Psoas muscle (tissue), 8 donors: ENCODE measurements at places on chromosomes 2 and 18. TPM values are rescaled to one million over a fixed set of nuclear protein-coding genes. Genes with fewer than 3 reads are reported as not detected.

GRCh38 chr18:23864624-23865023, 149.9 kb upstream of the TTC39C start:
- no peak for DNase-seq

GPR45 gene
- not detected for total RNA-seq

DNA sequence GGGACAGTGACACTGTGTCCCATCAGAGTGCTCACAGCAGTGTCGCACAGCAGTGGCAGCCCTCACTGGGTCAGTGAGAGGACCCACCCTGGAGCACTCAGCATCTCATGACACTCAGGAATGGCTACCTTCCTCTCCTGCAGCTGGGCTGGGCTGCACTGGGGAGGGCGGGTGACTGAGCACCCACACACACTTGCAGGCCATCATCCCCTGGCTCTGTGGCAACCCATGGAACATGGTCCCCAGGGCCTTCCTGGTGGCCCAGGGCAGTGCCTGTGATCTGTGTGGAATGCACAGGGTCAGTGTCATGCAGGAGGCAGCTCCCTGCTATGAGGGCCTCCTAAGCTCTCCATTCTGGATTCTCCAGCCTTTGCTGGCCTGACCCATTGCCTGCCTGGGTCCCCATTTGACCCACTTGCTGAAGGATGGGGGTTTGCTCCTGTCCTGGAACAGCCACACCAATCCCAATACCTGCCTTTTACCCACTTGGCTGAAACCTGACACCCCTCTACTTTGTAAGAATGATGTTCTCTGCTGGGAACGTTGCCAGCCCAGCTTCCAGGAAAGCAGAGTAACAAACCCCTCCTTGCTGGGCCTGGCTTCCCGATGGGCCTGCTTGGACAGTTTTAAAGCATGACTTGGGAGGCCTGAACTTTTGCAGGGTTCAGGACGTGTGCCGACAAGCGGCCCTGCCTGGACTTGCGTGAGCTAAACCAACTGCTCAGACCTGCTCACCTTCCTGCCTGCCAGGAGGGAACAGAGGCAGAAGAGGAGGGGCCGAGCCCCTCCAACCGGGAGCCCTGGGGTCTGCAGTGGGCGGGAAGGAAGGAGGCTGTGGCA, 13.7 kb downstream of the HS6ST1 start:
- DNase-seq: peak; percentile 87

DNA sequence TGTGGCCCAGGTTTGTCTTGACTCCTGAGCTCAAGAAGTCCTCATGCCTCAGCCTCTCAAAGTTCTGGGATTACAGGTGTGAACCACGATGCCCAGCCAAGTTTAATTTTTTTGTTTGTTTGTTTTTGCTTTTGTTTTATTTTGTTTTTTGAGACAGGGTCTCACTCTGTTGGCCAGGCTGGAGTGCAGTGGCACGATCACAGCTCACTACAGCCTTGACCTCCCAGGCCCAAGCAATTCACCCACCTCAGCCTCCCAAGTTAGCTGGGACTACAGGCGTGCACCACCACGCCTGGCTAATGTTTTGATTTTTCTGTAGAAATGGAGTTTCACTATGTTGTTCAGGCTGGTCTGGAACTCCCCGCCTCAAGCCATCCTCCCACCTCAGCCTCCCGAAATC, 29.4 kb upstream of the RAB1A start:
- DNase-seq: no peak

- no peak for DNase-seq
Observed at GRCh38 chr2:133633881-133634409, 65.7 kb upstream of the NCKAP5 start.

LYG2 gene
- not detected for total RNA-seq

GRCh38 chr2:186806591-186806990, 42.4 kb downstream of the ZSWIM2 start:
- no peak for DNase-seq

DNA sequence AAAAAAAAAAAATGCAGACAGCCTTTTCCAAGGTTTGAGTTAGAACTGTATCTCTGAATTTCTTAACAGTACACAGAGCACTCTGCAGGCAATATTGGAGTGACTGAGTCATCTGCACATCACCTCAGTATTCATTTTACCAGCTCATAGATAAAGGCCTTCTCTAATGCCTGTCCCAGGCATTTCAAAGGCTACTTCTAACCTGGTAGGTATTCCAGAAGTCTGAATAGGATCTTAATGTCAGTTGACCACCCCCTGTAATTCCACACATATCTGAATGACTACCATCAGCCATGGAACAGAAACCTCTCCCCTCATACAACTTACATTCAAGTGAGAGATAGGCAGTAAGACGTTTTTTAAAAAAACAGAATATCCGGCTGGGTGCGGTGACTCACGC, 9.0 kb downstream of the METTL21A start:
- DNase-seq: no peak

DNA sequence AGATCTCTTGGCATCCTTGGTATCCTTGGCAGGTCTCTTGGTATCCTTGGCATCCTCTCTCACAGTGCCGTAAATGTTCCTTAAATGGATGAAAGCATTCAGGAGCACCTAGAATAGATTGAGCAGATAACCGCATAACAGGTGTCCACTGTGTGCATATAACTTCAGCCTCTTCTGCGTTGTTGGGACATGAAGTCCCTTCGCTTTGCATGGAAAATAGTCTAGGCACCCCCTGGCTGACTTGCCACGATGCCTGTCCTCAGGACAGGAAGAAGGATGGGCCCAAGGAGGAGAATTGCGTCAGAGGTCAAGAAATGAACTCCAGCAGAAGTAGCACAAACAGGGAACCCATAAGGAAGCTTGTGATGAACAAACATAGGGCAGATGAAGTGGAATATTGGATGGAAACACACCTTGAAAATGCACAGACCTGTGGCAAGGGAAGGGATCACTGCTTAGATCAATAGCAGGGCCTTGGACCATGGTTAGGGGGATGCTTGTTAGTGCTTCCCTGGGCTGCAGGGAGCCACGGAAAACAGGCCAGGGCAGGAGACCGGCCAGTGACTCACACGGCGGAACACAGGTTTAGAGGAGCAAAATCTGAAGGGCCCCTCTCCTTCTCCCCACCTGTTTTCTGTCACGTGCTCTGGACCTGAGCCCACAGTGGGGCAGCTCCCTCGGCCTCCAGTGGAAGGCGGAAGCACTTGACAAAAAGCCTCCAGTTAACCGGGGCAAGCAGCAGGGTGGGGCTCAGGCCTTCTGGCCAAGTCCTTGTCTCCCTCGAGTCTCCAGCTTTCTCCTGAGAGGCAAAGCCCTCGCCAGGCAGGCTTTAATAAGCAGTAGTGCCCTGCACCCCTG, 99.2 kb upstream of the ASAP2 start:
- no peak for DNase-seq

DNA sequence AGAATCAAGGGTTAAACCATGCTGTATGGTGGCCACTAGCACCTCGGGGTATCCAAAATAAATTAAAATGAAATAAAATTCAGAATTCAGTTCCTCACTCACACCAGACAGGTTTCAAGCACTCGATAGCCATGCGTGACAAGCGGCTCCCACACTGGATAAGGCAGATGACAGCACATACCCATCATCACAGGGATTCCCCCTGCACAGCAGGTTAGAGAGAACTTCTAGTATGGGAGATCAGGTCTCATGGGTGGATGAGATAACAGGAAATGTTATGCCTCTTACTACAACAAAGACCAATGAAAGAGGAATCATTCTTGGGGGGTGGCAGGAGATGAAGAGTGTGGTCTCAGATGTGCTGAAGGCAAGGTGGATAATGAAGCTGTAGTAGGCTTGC, 121.9 kb upstream of the ACAA2 start:
- no peak for DNase-seq

- DNase-seq: no peak
Observed at GRCh38 chr2:105129722-105130232, 91.9 kb downstream of the MRPS9 start.

GRCh38 chr2:13539296-13539695, 822.6 kb downstream of the TRIB2 start:
- no peak for DNase-seq

- DNase-seq: no peak
Observed at GRCh38 chr2:98142106-98142791, 55.3 kb downstream of the VWA3B start.

GPR17 gene
- not detected for total RNA-seq

ABCG5 gene
- not detected for total RNA-seq

CHAC2 gene
- 3.5 TPM for total RNA-seq

DNA sequence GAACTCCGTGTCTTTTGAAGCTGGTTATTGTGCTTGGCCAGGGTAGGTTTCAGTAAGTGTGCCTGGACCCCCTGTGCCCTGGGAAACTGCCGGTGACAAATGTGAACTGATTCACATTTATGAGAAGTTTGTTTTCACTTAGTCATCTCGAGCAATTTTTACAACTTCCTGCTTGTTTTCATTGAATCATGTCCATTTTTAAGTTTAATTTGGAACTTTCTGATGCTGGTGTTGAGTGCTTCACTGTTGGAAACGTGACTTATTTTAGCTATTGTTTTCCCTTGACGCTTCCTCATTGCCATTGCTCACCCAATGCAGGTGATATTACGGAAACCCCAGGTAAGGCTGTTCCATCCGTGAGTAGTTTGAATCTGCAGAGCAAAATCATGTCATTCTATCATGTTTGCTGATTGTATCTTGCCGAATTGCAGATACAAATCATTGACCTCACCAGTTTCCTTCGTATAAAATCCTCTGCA, 97.2 kb downstream of the RTN4 start:
- DNase-seq: no peak

NUP35 gene
- 9.0 TPM for total RNA-seq

DCDC2C gene
- not detected for total RNA-seq

- peak; percentile 86 for DNase-seq
Observed at GRCh38 chr2:2846332-2847208, 515.5 kb upstream of the MYT1L start.

- no peak for DNase-seq
Observed at GRCh38 chr18:74387383-74387782, 69.7 kb downstream of the DIPK1C start.
